ENCODE measurements at places on chromosomes 3 and 15. TPM values are rescaled to one million over a fixed set of nuclear protein-coding genes. Genes with fewer than 3 reads are reported as not detected.

GRCh38 chr3:75863130-75863529 lies 77.8 kb upstream of the ZNF717 start:
- no peak overlapping the region for H3K27ac ChIP-seq
- DNase-seq = no peak
- H3K4me3 ChIP-seq = no peak overlapping the region
- no peaks in the 10 kb centered on the region for H3K27me3 ChIP-seq
- no peaks in the 10 kb centered on the region for H3K36me3 ChIP-seq

SPSB4 gene
- total RNA-seq = not detected

DNA sequence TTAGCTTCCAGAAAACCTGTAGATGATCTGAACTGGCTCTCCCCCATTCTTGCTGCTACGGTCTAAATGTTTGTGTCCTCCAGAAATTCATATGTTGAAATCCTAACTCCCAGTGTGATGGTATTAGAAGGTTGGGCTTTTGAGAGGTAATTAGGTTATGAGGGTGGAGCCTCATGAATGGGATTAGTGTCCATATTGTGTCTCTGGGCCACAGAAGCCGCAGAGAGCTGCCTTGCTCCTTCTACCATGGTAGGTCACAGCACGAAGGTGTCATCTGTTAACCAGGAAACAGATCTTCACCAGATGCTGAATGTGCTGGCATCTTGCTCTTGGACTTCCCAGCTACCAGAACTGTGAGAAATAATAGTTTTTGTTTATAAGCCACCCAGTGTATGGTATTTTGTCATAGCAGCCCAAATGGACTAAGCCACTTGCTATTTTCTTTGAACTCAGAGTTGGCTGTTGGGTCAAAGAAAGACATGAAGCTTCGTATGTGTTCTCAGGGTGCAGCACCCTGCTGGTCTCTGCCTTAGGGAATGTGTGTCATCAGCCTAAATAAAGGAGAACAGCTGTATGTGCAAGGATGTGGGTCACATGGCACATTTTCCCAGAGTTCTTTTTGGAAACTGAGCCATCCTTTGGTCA lies 317.5 kb upstream of the SLCO3A1 start:
- H3K4me1 ChIP-seq = no peaks in the 10 kb centered on the region
- no peak overlapping the region for H3K4me3 ChIP-seq
- H3K27me3 ChIP-seq = no peaks in the 10 kb centered on the region
- DNase-seq = no peak

CRTAP gene
- 504 TPM for total RNA-seq

FANCD2OS gene
- total RNA-seq = not detected

GRCh38 chr3:105260385-105260784 lies 106.3 kb upstream of the ALCAM start:
- H3K4me1 ChIP-seq = no peaks in the 10 kb centered on the region
- H3K36me3 ChIP-seq = no peaks in the 10 kb centered on the region
- H3K27me3 ChIP-seq = no peaks in the 10 kb centered on the region
- DNase-seq = no peak
- H3K4me3 ChIP-seq = no peak overlapping the region

DNA sequence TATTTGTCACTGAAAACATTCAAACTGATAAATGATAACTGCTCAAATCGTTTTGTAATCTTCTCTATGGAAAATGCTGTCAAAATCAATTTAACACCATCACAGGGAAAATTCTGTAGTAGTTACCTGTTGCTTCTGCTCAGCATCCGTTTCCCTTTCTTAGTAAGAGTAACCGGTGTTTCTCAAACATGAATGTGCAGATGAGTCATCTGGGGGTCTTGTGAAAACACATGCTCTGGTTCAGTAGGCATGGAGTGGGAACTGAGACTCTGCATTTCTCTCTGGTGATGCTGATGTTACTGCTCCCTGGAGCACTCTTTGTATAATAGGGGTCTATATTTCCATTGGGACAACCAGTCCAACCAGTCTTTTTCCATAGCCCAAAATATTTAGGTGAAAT lies 145.1 kb downstream of the SEMA6D start:
- DNase-seq = no peak
- H3K27ac ChIP-seq = no peak overlapping the region
- H3K27me3 ChIP-seq = no peaks in the 10 kb centered on the region
- H3K4me1 ChIP-seq = no peaks in the 10 kb centered on the region

DNA sequence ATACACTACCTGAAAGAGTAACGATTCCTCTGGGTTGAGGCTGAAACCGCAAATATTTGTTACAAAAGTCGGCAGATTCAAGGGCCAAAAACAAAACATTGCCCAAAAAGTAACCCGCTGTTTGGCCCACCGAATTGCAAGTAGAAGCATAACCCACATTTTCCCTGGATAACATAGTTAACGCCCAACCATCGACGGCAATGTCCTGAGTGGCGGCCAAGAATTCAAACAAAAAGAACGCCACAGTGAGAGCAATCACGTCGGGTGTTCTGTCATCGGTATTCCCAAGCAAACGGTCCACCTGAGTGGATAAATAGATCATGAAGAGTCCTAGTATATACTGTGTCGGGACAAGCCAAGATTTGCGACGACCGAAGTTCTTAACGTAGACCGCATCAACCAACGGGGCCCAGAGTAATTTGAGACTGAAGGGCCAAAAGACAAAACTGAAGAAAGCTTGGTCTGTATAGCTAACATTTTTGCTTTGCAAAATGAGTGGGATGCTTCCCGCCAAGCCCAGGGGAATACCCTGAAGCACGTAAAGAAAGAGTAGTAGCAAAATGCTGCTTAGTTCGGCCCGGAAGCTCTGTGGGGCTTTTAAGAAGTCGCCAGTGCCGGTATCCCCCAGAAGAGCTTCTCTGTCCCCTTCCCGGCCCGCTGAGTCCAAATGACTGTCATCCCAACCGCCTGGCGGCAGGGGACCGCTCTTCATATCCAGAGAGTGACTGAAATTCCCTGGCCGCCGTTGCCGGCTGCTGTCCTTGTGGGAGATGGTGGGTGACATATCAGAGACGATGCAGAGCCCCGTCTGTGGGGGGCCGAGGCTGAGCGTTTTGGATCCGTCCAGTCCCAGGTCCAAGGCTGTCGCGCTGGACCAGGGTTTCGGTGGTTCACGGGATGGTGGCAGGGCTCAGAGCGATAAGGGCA lies 750 bp downstream of the SLC33A1 start:
- peak overlapping the region; percentile 80 for H3K4me3 ChIP-seq
- no peaks in the 10 kb centered on the region for H3K36me3 ChIP-seq
- no peaks in the 10 kb centered on the region for H3K27me3 ChIP-seq
- no peak for DNase-seq
- H3K4me1 ChIP-seq = peaks cover 47% of the 10 kb centered on the region
- peak overlapping the region; percentile 83 for H3K27ac ChIP-seq

GRCh38 chr3:37779289-37780152 lies 82.2 kb upstream of the CTDSPL start:
- H3K27ac ChIP-seq = peak overlapping the region; percentile 14
- H3K4me1 ChIP-seq = no peaks in the 10 kb centered on the region
- H3K36me3 ChIP-seq = peaks cover 8% of the 10 kb centered on the region
- H3K4me3 ChIP-seq = no peak overlapping the region
- no peaks in the 10 kb centered on the region for H3K27me3 ChIP-seq

ITIH4 gene
- total RNA-seq = 3.9 TPM

IL17RE gene
- total RNA-seq = 8.1 TPM

DNA sequence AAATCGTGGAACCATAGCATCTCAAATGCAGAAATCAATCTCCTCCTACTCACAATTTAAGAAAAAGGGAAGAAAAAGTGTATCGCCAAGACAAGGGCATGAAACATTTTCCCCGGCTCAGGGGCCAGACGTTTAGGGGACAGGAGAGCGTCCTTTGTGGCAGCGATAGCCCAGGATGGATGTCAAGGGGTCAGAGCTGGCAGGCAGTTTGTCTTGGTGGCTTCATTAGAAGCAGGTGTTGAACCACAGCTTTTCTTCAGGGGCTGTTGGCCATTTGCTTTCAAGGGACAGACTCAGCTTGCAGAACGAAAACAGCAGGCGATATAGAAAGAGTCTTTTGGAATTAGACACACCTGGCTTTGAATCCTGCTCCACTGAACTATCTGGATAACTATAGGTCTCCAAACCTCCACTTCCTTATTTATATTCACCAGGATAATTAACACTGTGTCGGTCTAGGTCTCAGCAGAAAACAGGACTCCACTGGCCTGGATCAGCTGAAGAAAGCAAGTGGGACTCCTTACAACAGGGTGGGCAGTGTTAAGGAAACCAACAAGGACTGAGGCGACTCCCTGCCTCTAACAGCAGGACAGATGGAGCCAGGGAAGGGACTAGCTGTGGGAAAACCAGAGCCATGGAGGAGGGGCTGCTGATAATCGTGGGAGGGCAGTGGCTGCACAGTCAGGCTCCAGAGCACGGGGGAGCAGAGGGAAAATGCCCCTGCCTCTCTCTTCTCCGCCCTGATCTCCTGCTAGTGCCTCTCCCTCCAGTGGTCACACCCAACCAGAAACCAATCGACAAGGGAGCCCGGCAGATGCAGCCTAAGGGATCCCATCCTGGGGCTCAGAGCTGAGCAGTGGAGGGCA lies 123.6 kb downstream of the LIPC start:
- no peak for DNase-seq
- H3K36me3 ChIP-seq = no peaks in the 10 kb centered on the region
- no peak overlapping the region for H3K27ac ChIP-seq
- H3K4me3 ChIP-seq = no peak overlapping the region
- H3K4me1 ChIP-seq = peaks cover 5% of the 10 kb centered on the region
- H3K27me3 ChIP-seq = no peaks in the 10 kb centered on the region

DNA sequence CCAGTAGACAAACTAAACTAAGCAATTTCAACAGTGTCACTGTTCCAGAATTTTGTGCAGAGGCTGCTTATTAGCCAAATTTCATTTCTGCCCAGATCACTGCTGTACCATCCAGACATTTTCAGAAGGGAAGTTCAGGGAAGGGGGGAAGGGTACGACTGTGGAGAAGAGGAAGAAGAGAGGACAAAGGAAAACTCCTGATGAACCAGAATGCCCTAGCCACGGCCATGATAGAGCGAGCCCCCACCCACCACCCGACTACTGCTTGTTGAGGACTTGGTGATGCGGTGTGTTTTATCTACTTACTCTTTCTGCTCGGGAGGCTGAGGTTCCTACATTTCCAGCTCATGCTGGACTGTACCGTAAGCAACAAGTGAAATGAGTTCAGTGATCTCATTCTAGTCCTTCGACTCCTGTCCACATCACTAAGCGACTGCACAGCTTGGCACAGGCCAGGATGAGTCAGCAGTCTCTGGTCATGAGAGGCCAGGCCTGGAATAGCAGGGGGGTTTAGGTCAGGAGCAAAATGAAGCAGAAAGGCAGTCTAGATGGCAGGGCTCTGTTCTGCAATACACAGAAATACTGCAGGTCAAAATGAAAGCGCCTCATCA lies 330.8 kb downstream of the TIGIT start:
- no peaks in the 10 kb centered on the region for H3K36me3 ChIP-seq
- peak overlapping the region; percentile 27 for H3K4me3 ChIP-seq
- peak overlapping the region; percentile 94 for H3K27ac ChIP-seq
- DNase-seq = peak; percentile 95
- peaks cover 51% of the 10 kb centered on the region for H3K4me1 ChIP-seq

CISH gene
- 43.2 TPM for total RNA-seq

DNA sequence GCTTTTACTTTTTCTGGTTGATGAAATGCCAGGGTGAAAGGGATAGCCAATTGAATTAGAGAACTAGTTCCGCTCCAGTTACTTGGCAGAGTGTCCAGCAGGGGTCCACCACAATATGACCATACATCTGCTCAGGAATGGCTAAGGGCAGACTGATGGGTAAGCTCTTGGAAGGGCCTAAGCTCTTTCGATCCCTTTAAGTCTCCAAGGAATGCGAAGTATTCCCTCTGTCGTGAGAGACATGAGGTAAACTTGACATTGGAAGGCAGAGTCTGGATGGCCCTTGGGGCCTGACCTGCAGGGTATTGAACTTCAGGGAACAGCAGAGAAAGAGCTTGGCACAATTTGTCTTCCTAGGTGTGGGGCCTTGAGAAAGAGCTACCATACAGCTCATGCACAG lies 805.8 kb downstream of the PLOD2 start:
- H3K4me3 ChIP-seq = no peak overlapping the region
- H3K36me3 ChIP-seq = no peaks in the 10 kb centered on the region
- H3K27me3 ChIP-seq = no peaks in the 10 kb centered on the region
- H3K27ac ChIP-seq = no peak overlapping the region
- no peak for DNase-seq

GRCh38 chr3:179672918-179673317 lies 20.1 kb downstream of the USP13 start:
- H3K27me3 ChIP-seq = no peaks in the 10 kb centered on the region
- no peaks in the 10 kb centered on the region for H3K36me3 ChIP-seq
- peak; percentile 71 for DNase-seq
- H3K4me1 ChIP-seq = peaks cover 38% of the 10 kb centered on the region
- H3K4me3 ChIP-seq = no peak overlapping the region

TGM5 gene
- not detected for total RNA-seq

PARP15 gene
- total RNA-seq = 1.9 TPM

DNA sequence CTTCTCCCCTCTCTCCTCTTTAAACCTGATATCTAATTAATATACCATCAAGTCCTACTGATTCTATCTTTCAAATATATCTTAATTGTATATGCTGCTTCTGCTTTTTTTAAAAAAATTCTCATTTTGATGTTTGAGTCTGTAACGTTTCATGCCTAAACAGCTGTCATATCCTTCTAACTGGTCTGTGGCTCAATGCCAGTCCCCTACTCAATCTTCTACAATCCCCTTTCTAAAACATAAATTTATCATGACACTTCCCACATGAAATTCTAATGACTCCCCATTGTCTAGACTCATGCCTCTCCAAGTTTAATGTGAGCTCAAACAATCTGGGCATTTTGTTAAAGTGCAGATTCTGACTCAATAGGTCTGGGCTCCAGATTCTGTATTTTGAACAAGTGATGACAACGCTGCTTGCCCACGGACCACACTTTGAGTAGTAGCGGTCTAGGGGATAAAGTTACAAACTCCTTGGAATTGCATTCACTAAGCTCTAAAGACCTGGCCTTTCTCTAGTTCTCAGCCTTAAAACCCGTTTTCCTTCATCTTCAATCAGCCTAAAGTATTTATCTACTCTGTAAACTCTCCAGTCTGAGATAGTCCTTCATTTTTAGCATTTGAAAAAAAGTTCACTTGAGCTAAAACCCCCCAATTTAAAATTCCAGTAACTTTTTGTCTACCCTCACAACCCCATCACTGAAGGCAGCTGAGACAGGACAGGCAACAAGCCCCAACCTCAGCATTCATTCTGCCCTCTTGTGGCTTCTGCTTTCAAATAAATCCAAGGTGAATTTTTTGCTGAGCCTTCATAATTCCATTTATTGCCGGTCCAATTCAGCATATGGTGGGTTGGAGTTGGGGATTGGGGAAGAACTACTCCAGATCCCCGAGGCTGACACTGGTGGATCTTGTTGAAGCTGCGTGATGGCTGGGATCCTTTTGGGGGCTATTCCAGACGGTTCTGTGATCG lies 88.1 kb upstream of the THRB start:
- H3K4me1 ChIP-seq = no peaks in the 10 kb centered on the region
- no peak overlapping the region for H3K27ac ChIP-seq
- H3K27me3 ChIP-seq = no peaks in the 10 kb centered on the region
- no peak overlapping the region for H3K4me3 ChIP-seq

DNA sequence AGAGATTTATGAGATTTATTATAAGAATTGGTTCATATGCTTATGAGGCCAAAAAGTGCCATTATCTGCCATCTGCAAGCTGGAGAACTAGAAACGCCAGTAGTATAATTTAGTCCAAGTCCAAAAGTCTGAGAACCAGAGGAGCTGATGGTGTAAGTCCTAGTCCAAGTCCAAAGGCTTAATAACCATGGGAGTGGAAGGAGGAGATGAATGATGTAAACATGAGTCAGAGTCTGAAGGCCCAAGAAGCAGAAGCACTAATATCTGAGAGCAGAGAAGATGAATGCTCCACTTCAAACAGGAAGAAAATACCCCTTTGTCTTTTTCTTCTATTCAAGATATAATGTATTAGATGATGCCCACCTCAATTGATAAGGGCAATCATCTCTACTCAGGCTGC lies 185.7 kb downstream of the CGGBP1 start:
- DNase-seq = no peak
- no peaks in the 10 kb centered on the region for H3K27me3 ChIP-seq
- H3K4me3 ChIP-seq = no peak overlapping the region
- H3K27ac ChIP-seq = no peak overlapping the region
- H3K4me1 ChIP-seq = no peaks in the 10 kb centered on the region

CNTN3 gene
- total RNA-seq = 5.0 TPM

CHRM5 gene
- total RNA-seq = not detected

All from thyroid gland (tissue), 4 donors.